Stomach (tissue), 19 donors: ENCODE measurements at places on chromosomes 7 and 10.

DNA sequence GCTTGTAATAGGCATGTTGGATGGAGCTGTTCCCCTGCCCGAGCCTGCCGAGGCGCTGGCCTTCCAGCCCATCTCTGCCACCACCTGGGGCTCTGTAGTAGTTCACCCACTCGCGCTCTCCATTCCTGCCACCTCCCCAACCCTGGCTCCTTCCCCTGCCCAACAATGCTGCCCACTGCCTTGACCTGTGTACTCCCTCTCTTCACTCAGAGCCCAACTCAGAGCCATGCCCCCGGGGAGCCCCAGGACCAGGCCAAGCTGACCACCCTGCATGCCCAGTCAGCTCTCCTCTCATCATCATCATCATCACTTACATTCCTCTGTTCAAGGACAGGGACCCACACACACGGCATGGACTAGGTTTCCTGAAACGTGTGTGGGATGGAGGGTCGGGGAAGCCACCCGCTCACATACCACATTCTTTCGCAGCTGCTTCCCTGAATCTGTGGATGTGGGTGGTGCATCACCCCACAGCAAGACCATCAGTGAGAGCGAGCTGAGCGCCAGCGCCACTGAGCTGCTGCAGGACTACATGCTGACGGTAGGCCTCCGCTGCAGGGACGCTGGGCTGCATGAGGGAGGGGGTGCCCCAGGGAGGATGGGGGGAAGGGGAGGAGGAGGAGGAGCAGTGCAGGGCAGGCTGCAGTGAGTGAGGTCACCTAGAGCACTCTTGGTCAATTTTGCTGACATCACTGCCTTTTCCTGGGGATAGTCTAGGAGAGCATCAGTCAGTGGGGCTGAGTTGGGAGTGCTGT, 15.6 kb downstream of the NACAD start:
- H3K27me3 ChIP-seq = no peaks in the 10 kb centered on the region
- DNase-seq = no peak
- no peak overlapping the region for H3K27ac ChIP-seq
- H3K4me3 ChIP-seq = no peak overlapping the region
- H3K4me1 ChIP-seq = no peaks in the 10 kb centered on the region
- H3K36me3 ChIP-seq = peaks cover 98% of the 10 kb centered on the region

DNA sequence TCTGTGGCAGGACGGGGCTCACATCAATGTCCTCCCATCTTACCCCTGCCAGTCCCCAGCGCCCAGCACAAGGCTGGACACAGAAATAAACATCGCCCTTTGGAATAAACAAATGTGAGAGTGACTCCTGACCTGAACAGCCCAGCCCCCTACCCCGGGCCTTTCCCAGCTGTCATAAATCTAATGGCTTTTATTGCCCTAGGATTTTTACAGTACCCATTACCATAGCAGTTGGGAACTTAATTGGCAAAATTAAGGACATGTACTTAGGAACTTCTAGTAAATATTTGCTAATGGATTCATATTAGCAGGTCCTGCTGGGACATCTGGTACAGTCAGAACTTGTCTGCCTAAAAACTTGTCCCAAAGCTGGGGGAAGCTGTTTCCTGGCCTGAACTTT, 76.6 kb downstream of the GLRX3 start:
- H3K4me1 ChIP-seq = no peaks in the 10 kb centered on the region
- no peak overlapping the region for H3K27ac ChIP-seq
- H3K36me3 ChIP-seq = no peaks in the 10 kb centered on the region
- DNase-seq = no peak

GRCh38 chr10:60623627-60624026, 154.7 kb upstream of the CDK1 start:
- no peaks in the 10 kb centered on the region for H3K36me3 ChIP-seq
- no peak overlapping the region for H3K4me3 ChIP-seq

GRCh38 chr7:130149281-130150139, 55.7 kb downstream of the TMEM209 start:
- no peak overlapping the region for H3K27ac ChIP-seq
- no peaks in the 10 kb centered on the region for H3K36me3 ChIP-seq
- no peak overlapping the region for H3K4me3 ChIP-seq
- DNase-seq = peak; percentile 69
- no peaks in the 10 kb centered on the region for H3K27me3 ChIP-seq
- H3K4me1 ChIP-seq = peaks cover 15% of the 10 kb centered on the region

- H3K36me3 ChIP-seq = no peaks in the 10 kb centered on the region
- H3K27me3 ChIP-seq = no peaks in the 10 kb centered on the region
- no peak overlapping the region for H3K4me3 ChIP-seq
Measured at GRCh38 chr7:37550426-37550825, 101.8 kb upstream of the ELMO1 start.

DNA sequence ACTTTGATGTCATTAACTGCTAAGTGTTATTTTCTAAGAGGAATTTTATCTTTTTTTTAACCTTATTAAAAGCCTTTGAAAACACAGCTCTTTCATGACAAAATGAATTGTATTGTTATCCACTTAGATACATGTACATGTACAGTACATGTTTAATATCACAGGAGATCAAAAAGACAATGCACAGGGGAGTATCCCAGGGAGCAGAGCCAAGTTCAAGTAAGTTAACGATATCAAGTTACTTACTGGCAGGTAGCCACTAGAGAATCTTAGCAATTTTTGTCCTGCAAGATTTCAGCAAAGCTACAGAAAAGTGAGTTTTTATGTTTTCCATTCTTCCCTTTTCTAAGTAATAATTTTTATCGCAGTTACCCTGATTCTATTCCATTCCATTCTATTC, 33.9 kb upstream of the ARL4A start:
- no peaks in the 10 kb centered on the region for H3K4me1 ChIP-seq
- H3K27ac ChIP-seq = no peak overlapping the region
- no peaks in the 10 kb centered on the region for H3K36me3 ChIP-seq
- no peak overlapping the region for H3K4me3 ChIP-seq
- DNase-seq = no peak

DNA sequence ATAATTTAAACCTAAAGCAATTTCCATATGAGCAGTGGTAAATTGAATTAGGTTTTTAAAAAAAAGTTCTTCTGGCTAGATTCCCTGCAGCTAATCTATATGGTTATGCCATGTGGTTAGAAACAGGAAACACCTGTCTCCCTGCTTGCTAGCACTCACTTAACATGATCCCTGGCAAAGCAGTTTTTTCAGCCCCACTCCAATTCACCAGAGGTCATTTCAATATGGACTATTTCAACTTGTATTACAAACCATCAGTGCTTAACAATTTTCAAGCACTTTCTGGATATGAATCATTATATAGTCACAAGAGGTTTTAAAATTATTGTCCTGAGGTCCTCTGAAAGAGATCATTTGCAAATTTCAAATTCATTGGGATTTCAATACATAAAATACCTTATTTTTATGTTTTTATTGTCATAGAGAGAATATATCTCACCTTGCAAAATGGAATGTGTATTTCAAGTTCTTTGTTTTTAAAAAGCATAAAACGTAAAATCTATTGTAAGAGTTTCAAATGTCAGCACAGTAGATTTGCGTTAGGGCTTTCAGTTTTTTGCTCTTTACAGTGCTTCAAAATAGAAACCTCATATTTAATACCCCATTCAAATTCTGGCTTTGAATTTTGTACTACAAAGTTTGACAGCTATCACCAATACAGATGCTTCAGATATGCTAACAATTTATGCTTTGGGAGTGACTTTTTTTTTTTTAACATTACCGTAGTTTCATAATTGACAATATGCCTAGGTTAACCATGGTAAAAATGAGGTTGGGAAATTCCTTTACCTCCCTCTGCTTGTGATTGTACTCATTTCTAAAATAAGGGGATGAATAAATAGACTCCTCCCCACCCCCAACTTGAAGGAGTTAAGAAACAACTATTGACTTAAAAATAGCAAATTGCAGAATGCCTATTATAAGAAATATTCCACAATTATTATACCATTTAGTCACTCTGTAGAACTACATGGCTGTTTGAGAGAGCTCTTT, 117.5 kb upstream of the HGF start:
- H3K4me3 ChIP-seq = no peak overlapping the region
- no peak overlapping the region for H3K27ac ChIP-seq
- H3K36me3 ChIP-seq = no peaks in the 10 kb centered on the region
- no peak for DNase-seq

DNA sequence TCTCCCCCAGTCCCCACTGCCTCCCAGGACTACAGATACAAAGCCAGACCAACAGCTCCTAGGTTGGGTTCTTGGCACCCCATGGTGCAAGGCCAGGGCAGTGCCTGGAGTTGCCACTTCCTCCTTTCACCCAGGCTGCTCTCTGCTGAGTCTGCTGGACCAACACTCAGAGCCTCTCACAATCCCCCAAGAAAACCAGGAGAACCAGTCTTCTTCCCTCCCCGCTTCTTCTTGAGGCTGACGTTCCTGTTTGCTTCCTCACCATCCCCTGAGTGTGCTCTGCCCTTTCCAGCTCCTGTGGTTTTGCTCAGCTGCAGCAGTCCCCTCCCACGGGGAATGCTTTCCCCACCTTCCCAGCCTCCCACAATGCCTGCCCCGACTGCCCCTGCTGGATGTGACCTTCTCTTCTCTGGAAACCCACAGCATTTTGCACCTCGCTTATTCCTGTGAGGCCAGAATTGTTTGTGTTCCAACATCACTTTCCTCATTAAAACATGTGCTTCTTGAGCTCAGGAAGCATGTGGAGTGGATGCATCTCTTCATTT, 89.9 kb downstream of the GOLGA7B start:
- DNase-seq = no peak
- peaks cover 44% of the 10 kb centered on the region for H3K27me3 ChIP-seq
- no peaks in the 10 kb centered on the region for H3K36me3 ChIP-seq
- H3K27ac ChIP-seq = no peak overlapping the region

DNA sequence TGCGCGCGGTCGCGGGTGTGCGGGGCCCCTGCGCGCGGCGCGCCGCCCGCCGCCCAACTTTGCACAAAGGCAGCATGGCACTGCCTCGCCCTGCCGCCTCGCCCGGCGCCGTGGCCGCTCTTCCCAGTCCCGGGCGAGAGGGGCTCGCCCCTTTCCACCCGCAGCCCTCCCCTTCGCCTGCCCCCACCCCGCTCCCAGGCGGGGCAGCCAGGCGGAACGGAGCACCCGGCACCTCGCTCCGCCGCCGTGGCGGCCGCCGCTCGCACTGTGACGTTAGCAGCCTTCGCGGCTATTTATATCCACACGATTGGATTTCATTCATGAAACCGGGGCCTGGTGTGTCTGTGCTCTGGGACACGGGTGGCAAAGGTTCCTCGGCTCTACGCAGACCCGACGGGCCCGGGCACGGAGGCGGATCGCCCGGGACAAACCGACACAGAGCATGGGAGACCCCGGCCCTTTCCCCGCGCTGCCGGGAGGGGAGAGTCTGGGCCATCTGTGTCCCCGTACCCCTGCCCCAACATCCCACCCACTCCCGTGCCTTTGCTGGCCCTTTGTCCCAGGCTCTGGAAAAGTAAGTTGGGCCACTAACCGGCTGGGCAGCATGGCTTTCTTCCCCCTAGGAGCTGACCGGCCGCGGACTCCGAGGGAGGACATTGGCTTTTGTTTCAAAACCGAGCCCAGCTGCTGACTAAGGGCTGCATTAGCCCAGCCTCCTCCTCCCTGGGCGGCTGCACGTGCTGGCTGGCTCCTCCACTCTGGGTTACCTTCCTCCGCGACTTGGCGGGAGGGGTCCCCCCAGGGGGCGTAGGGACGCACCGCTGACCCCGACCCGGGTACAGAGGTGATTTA, at the start of gene RHOBTB1:
Gene RHOBTB1, minus strand, starts transcription at position 128 of the 852 bp plus-strand sequence. CDS start 32,643 bp downstream, outside the sequence.
- H3K36me3 ChIP-seq = no peaks in the 10 kb centered on the region
- H3K4me1 ChIP-seq = peaks cover 45% of the 10 kb centered on the region
- DNase-seq = peak; percentile 82
- peak within 1 kb of the TSS; percentile 97 for H3K27ac ChIP-seq
- no peaks in the 10 kb centered on the region for H3K27me3 ChIP-seq
- H3K4me3 ChIP-seq = peak within 1 kb of the TSS; percentile 75

DNA sequence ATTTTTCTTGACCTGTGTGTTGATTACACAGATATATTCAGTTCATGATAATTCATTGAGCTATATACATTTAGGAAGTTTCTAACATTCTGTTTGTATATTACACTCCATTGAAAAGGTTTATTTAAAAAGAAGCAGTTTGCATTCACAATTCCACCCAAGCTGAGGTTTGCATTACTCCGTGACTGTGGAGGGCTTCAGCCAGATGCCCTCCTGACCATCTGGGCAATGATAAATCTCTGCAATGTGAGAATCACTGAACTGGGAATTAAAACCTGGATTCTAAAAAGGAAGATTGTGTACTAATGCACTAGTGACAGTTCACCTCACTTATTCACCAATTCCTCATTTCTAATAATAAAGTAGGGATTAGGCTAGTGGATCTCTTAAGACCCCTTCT, 36.4 kb upstream of the CYP2C9 start:
- no peak overlapping the region for H3K4me3 ChIP-seq
- no peaks in the 10 kb centered on the region for H3K36me3 ChIP-seq
- no peak overlapping the region for H3K27ac ChIP-seq
- DNase-seq = no peak
- no peaks in the 10 kb centered on the region for H3K27me3 ChIP-seq

- no peak overlapping the region for H3K4me3 ChIP-seq
- no peaks in the 10 kb centered on the region for H3K27me3 ChIP-seq
- H3K4me1 ChIP-seq = no peaks in the 10 kb centered on the region
- no peak overlapping the region for H3K27ac ChIP-seq
- H3K36me3 ChIP-seq = no peaks in the 10 kb centered on the region
Measured at GRCh38 chr7:106609416-106609815, 51.5 kb downstream of the CCDC71L start.

GRCh38 chr7:157703534-157704195, 366.9 kb downstream of the DNAJB6 start:
- no peak overlapping the region for H3K27ac ChIP-seq
- no peak overlapping the region for H3K4me3 ChIP-seq
- H3K36me3 ChIP-seq = no peaks in the 10 kb centered on the region
- H3K27me3 ChIP-seq = peaks cover 3% of the 10 kb centered on the region

- DNase-seq = no peak
- no peak overlapping the region for H3K27ac ChIP-seq
- H3K27me3 ChIP-seq = no peaks in the 10 kb centered on the region
Measured at GRCh38 chr10:8462565-8462964, 408.1 kb downstream of the GATA3 start.

GRCh38 chr10:118116715-118117449, 70.1 kb upstream of the RAB11FIP2 start:
- no peak overlapping the region for H3K4me3 ChIP-seq
- no peaks in the 10 kb centered on the region for H3K27me3 ChIP-seq
- no peaks in the 10 kb centered on the region for H3K36me3 ChIP-seq
- DNase-seq = no peak

- no peak overlapping the region for H3K4me3 ChIP-seq
- no peak overlapping the region for H3K27ac ChIP-seq
- no peak for DNase-seq
- no peaks in the 10 kb centered on the region for H3K36me3 ChIP-seq
Measured at GRCh38 chr10:60290558-60290957, 99.1 kb downstream of the ANK3 start.

- peak overlapping the region; percentile 79 for H3K27ac ChIP-seq
- peaks cover 3% of the 10 kb centered on the region for H3K36me3 ChIP-seq
- H3K27me3 ChIP-seq = no peaks in the 10 kb centered on the region
- H3K4me3 ChIP-seq = no peak overlapping the region
- DNase-seq = no peak
- H3K4me1 ChIP-seq = peaks cover 36% of the 10 kb centered on the region
Measured at GRCh38 chr10:61941202-61941681, 39.7 kb downstream of the ARID5B start.

DNA sequence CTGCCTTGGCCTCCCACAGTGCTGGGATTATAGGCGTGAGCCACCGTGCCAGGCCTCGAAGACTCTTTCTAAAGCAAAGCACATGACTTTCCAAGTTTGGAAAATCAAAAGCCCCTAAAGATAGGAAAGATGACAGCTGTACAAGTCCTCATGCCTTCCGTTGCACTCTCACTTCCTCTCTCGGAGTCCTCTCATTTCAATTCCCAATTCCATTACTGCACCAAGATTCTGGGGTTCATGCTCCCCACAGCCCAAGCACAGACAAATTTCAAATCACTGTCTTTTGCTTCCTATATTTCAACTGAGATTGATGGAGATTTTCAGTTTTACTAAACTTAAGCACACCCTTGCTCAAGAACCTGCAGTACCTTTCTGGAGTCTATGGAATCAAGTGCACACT, 10.9 kb upstream of the PLAU start:
- H3K27me3 ChIP-seq = no peaks in the 10 kb centered on the region
- no peaks in the 10 kb centered on the region for H3K4me1 ChIP-seq
- H3K27ac ChIP-seq = no peak overlapping the region
- no peak for DNase-seq
